ENCODE measurements at places on chromosomes 3 and 15.
A peak's percentile ranks its signal among the peaks of the same experiment; 100 is the strongest.

DNA sequence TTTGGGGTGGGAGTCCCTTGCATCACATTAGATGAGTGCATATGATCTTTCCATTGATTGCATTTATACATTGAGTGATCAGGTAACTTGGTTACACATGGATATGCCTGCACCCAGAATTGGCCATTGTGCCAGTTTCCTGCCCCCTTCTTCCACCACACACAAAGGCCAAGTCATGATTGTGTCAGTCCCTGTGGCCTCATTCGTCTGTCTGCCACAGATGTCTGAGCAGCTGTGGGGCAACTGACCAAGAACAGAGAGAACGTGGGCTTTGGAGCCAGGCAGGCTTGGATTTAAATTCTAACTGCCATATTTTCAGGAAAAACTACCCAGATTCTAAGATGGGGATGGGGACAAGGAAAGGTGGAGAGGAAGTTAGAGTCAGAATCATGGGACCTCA, 27.0 kb downstream of the CCNL1 start:
- no peak for DNase-seq

- peak; percentile 65 for DNase-seq
Measured at GRCh38 chr3:186931532-186932280, 1.4 kb downstream of the ST6GAL1 start.

- no peak for DNase-seq
Measured at GRCh38 chr3:51937611-51938450, 3.9 kb downstream of the RRP9 start.

DNA sequence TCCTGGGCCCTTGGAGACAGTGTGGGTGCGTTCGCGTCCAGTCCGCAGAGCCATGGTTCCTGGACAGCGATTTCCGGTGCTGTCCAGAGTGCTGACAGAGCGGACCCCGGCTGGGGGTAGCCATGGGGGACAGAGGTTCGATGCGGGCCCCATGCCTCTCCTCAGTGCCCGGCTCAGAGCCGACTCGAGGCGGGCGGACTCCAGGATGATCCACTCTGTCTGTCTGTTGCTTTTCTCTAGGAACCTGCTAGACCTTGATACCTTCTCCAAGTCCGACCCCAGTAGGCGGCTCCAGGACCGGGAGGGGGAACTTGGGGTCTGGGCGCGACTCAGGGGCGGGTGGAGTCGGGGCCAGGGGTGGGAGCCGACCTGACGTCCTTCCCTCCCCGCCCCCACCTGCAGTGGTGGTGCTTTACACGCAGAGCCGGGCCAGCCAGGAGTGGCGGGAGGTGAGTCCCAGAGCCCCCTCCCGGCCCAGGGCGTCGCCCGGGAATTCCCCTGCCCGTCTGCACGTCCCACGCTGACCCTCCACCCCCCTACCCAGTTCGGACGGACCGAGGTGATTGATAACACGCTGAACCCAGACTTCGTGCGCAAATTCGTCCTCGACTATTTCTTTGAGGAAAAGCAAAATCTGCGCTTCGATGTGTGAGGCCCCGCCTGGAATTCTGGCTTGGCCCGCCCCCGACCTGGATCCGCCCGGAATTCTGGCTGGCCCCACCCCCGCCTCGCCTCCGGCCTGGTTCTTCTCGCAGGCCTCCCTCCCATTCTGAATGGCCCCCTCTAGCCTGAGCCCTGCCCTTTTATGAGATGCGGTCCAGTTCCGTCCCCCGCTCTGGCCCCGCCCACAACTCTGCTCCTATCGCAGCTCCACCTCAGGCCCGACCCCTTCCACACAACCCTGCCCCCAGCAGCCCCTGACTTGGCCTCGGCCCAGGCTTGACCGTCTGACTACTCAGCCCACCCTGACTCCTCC, 1.0 kb downstream of the CPNE9 start:
- DNase-seq: no peak

DNA sequence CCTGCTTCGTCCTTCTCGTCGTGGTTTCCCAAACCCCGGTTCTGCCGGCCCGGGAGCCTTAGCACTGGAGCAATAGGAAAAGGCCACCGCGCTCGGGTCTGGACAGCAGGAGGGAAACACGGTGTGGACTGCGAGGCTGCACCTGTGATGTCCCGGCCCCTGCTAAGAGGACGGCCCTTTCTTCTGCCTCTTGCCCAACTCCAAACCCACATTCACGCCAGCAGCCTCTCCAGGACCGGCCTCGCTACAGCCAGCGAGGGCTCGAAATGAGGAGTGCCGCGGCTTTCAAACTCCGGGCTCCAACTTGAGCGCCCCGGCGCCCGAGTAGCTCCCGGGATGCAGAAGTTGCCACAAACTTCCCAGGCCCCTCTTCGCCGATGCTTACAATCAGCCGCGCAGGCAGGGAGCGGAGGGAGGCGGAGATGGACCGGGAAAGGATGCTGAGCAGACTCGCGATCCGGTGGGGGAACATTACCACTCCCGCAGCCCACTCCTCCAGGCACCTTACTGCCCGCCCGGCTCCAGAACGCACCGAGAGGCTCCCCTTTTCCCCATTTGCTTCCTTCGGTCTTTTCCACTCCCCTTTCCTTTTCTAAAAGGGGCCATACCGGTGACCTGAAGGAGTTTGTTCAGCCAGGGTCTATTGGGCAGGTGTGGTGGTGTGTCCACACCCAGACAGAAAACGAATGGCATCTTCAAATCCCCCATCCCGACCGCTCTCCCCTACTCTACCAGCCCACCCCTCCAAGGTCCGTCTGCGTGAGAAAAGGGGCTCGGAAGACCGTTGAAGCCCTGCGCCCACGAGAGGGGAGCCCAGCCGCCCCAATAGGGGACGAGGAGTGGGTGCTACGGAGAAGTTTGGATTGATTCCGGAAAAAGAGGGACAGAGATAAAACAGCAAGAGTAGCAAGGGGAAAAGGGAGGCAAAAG, 18.8 kb upstream of the SATB1 start:
- DNase-seq: no peak

DNA sequence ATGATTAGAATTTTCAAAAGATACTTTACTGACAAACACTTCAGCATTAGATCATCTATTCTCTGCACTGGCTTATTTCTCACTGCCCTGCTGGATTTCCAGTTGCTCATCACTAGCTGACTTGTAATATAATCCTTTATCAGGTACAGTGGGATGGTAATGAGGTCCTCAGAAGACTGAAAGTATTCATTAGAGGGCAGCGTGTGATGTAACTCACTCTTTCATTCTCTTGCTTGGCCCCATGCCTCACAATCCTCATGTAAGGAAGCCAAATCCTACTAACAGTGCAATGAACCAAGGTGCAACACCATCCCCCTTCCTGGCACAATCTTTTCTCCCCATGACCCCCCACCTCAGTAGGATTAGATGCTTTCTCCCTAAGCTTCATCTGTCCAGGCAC, 289.9 kb downstream of the CTNNB1 start:
- no peak for DNase-seq

DNA sequence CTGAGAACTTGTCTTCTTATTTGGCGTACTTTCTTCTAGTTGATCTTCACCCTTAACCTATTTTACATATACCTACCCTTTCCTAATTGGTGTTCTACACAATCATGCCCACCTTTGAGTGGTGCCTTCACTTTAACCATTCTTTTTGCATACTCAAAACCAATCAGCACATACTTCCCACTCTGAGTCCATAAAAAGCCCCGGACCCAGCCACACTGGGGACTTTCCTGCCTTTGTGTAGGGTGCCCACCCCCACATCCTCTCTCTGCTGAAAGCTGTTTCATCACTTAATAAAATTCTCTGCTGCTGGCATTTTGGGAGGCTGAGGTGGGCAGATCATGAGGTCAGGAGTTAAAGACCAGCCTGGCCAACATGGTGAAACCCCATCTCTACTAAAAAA, 15.9 kb upstream of the CHST2 start:
- no peak for DNase-seq

DNA sequence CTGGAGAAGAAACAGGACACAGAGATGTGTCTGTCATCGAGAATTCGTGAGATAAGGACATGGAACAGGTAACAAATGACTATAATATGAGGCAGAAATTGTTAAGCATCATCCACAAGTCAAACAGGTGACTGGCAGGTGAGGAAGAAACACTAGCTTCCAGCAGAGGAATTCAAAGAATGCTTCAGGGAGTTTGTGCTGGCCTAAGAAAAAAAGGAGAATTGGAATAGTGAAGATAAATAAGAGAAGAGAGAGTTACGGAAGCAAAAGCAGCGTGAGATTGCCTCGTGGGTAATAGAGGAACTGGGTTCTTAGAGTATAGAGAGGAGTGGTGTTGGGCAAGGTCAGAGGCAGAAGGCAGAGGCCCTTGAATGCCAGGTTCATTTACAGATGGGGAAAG, 22.9 kb upstream of the FGF12 start:
- DNase-seq: no peak

GRCh38 chr3:171295484-171296373, 164.5 kb downstream of the TNIK start:
- no peak for DNase-seq

DNA sequence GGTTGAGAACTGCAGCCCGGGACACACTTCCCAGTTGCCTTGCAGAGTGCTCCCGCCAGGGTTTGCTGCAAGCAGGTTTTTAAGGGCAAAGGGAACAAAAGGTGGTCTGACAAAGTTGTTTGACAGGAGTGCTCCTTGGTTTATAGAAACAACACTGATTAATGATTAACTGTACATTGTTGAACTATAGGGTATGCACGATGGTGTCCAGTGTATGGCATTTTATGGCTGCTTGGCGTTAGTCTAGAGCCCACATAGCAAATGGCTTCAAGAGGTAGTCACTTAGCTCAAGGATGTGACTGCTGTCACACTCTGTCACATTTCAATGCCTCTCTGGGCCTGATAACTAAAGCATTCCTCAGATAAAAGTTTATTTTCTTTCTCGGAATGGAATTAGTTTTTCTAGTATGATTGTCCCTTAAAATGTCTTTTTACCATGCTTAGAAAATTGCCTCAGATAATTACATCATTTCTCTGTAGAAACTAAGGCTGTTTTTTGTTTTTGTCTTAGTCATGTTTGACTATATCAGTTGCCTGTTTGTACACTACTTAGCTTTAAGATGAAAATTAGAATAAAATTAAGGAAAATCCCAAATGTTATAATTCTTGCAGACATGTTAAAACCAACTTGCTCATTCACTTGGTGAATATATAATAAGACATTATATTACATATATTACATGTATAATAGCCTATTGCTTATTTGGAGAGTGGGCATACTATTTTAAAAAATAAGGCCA, 61.3 kb upstream of the GATM start:
- no peak for DNase-seq

GRCh38 chr3:157375342-157375986, 61.2 kb upstream of the PTX3 start:
- no peak for DNase-seq

- DNase-seq: no peak
Measured at GRCh38 chr3:94210256-94210655, 147.4 kb downstream of the NSUN3 start.

- no peak for DNase-seq
Measured at GRCh38 chr15:72968531-72968922, 83.7 kb upstream of the NEO1 start.

Data from stimulated activated CD4-positive, alpha-beta T cell treated with anti-CD3 and anti-CD28 coated beads, Interleukin-15, amount 100 ng/mL, for 48 hours (primary cell).